ENCODE measurements at places on chromosomes 7 and 10. TPM values are rescaled to one million over a fixed set of nuclear protein-coding genes. Genes with fewer than 3 reads are reported as not detected.

The OR9A4 gene
- total RNA-seq, result not detected

The SLC18A3 gene
- total RNA-seq, result 0.10 TPM

The TCAF2 gene
- 0.35 TPM for total RNA-seq

The URGCP gene
- total RNA-seq, result 40.6 TPM

The ZCCHC24 gene
- total RNA-seq, result 0.87 TPM

The LRRC17 gene
- 2.6 TPM for total RNA-seq

All from renal cortical epithelial cell (primary cell).